ENCODE measurements at places on chromosomes 1 and 21.
A peak's percentile ranks its signal among the peaks of the same experiment; 100 is the strongest.

DNA sequence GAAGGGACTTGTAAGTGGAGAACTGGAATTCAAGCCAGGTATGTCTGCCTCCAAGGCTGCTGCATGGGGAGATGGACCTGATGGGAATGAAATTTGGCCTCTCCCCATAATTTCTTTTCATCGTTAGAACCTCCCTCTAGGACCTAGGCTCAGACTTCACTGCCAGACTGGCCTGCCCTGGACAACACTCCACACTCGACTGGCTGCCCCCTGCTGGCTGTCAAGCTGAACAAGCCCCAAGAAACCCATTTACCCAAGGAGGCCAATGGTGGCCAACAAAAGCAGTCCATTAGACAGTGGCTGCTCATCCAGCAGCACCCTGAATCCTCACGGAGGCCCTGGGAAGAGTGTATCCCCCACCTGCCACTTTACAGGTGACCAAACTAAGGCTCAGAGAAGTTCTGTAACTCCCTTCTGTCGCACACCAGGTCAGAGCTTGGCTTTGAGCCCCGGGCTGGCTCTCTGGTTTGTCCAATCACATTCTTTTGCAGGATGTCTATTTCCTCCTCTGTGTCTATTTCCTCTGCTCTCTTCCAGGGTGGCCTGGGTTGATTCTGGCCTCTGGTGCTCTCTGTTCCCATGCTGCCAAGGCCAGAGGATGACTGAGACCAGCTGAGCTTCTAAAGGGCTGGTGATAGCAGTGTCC lies 3.8 kb downstream of the RNF186 start:
- DNase-seq = peak; percentile 67

DNA sequence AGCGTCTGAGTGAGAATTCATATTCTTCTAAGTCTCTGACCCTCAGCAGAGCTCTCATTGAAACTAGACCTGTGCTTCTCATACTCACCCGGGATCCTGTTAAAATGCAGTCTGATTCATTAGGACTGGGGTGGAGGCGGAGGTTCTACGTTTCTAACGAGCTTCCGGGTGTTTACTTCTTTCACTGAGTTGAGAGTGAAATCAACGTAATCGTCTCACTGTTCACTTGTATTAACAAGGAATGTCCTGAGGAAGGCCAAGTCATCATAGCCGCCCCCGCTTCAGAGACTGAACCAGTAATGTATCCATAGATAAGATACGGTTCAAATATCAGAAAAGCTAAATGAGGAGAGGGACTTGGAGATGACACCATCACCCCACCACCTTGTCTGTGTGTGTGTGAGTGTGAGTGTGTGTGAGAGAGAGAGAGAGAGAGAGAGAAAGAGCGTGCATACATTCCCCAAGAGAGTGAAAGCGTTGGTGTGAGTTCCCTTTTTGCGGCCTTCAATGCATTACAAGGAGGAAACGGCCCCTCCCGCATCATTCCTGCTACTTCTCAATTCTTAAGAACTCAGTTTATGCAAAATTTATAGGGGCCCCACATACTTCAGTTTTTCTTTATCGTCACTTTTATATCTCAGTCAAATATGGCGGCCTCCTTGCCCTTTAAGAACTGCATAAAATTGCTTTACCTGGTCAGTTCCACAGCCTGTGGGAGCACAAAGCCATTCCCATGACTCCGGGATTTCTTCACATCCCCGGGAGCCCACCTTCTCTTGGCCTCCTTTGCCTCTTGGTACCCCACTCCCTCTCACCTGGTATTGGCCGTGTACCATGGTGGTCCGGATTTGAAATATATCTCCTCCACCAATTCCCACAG lies 19.8 kb downstream of the KMO start:
- DNase-seq = peak; percentile 58

GRCh38 chr1:204996981-204997380 lies 46.0 kb upstream of the CNTN2 start:
- no peak for DNase-seq

DNA sequence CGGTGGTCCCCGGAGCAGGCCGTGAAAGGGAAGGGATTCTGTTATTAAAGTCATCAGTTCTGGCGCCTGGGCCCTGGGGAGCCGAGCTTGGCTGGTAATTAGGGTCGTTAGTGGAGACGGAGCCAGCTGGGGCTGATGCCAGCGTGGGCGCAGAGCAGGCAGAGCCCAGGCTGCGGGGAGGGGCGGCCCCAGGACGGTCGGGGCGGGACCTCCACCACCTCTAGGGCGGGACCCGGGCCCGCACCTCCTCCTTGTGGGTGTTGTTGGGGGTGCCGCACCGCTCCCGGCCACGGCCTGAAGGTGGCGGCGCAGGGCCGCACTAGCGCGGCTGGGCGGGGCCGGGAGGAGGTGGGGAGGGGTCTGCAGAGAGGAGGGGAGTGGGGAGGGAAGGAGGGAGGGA lies 470.6 kb downstream of the PTPRU start:
- DNase-seq = no peak

- no peak for DNase-seq
Measured at GRCh38 chr1:101924700-101925099, 72.0 kb downstream of the OLFM3 start.

GRCh38 chr1:178060789-178061556 lies 32.9 kb upstream of the RASAL2 start:
- DNase-seq = no peak

DNA sequence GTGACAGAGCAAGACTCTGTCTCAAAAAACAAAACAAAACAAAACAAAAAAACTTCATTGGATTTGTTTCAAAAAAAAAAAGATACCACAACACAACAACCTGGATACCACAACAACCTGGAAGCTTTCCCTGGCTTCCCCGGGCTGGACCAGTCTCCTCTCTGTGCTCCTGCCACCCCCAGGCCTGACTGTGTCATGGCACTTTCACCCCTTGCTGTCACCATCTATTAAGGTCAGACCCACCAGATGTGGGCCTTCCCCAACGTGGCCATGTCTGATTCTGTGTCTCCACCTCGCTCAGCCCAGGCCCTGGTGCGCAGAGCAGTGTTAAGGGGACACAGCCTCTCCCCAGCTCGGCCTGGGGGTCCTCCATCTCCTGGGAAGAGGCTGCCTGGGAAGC lies 28.3 kb upstream of the ACOT11 start:
- no peak for DNase-seq

DNA sequence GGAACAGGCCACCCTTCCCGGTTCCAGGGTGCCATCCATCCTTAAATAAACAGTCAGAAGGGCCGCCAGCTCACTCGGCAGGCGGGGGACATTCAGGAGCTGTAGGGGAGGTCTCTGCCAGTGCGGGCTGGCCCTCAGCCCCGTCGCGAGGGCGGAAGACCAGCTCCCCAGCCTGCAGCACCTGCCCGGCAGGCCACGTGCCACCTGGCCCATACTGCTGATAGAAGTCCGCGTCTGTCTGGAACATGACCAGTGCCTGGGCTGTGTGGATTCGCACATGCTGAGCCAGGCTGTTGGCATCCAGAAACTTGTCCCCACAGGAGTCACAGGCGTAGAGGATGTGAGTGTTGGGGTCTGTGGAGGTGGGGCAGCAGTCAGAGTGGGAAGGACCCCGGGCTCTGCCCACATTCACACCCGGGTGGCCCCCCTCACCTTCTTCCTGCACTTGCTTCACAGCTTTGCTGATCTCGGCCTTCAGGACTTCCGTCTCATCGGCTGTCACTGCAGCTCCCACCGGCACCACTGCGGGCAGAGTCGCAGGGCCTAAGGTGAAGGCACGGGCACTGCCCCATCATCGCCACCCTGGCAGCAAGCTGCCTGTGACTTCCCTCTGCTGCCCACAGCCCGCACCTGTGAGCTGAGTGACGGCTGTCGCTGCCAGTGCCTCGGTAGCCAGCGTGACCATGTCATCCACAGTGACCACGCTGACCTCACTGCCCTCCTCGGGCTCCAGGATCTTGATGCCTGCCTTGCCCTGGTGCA lies 33.8 kb downstream of the ZBTB17 start:
- no peak for DNase-seq

DNA sequence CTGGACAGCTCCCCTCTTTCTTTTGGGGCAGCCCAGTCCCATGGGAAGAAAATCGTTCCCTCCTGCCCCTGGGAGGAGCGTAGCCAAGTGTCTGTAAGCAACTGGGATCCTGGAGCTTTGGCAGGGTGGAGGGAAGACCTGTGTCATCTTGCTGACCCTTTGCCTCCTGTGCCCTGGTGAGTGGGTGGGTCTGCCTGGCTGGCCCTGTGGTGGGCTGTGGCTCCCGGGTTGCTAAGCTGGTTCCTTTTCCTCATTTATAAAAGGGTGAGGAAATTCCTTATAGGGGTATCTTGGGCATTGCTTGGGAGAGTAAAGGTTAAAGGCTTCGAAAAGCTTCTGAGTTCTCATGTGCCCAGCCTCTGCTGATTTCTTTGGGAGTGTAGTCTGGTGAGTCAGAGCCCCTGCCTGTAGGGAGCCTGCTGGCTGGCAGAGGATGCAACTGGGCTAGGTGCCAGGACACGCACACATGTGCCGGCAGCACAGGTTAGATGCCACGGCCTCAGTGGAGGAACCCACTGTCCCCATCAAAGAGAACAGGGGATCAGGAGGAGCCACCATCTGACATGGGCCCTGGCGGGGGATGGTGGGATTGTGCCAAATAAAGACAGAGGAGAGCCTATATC lies 85.2 kb downstream of the ARHGEF10L start:
- no peak for DNase-seq

DNA sequence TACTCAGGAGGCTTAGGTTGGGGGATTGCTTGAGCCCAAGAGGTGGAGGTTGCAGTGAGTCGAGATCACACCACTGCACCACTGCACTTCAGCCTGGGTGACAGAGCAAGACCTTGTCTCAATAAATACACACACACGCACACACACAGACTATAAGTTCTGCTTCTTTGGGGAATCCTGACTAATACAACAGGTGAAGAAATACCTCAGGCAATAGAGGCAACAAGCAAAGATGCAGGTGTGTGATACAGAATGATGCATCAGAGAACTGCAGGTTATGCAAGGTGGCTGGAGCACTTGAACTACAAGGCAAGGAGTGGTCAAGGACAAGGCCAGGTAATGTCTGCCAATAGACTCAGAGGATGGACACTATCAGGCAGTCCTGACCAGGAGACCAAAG lies 117.6 kb upstream of the ZNF678 start:
- DNase-seq = no peak

GRCh38 chr1:2921970-2922686 lies 99.1 kb upstream of the ACTRT2 start:
- DNase-seq = peak; percentile 55
